ENCODE measurements at places on chromosomes 3 and 15.

DNA sequence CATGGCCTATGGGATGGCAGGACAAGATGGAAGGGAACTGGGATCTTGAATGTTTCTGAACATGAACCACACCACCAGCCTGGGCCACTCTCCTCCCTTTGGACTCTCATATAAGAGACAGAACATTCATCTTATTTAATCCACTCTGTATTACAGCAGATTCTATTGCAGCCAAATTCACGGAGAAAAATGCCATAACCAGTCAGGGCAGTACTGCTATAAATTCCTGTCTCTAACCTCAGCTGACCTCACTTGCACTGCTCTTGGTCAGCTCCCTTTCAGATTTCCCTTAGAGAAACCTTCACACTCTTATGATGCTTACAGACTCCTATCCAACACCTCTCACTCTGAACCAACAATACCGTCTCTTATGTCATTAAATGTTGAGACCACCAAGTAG, 101.4 kb downstream of the RYK start:
- no peak for DNase-seq

DNA sequence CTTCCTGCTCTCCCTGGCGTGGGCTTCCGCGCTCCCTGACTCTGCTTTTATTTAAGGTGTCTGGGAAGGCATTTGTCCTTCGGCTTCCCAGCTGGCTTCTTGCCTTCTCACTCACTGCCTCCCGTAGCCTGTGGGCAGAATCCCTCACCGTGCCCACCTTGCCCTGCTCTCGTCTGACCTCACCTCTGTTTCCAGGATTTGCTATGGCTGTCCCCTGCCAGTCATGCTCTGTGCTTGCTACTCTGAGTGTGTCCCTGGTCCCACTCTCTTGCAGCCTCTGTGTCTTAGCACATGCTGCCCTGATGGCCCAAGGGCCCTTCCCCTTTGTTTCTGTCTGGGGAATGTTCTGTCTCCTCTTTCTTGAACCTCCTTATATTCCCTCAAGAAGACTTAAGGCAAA, 26.2 kb downstream of the LPP start:
- no peak for DNase-seq

DNA sequence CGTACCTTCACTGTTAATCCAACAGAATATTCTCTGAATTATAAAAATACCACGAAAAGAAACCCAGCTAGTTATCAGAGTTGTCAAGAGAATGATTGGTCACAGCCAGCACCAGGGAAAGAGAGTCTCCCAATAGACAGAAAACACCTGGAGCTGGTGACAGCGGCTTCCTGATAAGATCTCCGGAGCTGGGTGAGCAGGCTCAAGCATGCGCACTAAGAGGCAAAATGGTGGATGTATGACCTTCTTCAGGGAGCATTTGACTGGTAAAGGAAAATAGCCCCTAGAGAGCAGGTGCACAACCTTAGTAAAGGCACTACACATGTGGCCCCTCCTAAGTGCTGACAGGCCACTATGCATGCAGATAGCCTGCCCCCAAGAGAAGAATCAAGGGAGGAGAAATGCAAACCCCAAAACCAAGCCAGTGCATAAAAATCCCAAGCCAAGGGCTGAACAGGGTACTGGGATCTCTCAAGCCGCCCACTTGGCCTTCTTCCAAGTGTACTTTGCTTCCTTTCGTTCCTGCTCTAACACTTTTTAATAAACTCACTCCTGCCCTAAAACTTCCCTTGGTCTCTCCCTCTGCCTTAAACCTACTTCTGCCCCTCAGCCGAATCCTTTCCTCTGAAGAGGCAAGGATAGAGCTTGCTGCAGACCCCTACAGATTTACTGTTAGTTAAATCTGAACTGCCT, 93.2 kb downstream of the UACA start:
- DNase-seq: no peak

DNA sequence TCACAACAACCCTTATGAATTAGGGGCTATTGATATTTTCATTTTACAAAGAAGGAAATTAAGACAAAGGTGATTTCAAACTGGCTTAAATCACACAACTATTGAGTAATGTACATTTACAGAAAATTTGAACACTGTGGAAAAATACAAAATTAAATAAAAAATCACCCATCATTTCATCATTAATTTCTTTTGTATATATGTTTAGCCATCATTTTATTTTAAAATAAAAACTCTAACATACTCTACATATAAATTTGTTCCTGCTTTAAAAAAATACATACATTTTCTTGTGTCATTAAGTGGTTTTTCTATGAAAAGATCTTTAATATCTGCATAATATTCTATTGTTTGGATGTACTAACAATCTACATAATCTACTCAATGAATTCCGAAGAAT, 20.2 kb downstream of the CLDN11 start:
- DNase-seq: no peak

- no peak for DNase-seq
Measured at GRCh38 chr3:194686816-194687637, 1.3 kb downstream of the FAM43A start.

GRCh38 chr15:100095541-100096247, 246.1 kb downstream of the ADAMTS17 start:
- no peak for DNase-seq

DNA sequence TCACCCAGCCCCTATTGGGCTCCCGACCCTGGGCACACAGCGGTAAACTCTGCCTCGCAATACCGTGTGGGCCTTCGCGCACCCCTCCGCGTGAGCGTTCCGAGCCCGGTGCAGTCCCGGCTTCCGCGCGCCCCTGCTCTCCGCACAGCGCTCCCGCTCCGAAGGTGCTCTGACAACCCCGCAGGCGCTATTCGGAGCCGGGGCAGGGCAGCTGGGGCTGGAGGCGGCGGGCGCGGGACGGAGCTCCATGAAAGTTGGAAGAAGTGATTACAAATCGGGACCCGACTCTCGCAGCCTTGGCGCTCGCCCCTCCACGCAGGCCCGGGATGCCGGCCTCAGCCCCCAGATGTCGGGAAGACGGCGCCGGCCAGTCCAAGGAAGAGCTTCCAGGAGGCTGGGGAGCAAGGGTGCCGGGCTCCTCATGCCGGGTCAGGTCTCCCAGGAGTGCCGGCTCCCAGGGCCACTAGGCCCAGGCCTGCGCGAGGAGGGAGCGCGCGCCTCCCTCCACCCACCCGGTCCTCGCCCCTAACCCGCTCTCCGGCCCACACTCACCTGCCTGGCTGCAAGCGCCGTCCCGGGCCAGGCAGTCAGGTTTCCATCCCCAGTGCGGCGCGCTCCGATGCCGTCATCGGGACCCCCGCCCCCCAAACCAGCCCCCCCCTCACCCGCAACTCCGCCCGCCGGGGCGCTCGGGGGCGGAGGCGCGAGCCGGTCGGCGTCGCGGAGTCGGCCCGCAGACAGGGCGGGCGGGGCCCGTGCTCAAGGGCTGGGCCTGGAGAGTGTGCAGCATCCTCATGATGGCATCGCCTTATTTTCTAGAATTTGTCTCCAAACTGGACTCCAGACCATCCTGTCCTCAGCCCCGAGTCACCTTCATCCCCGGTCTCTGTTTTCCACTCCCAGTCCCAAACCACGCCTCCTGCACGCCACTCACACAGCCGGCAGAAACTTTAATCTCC, at the start of gene KIF7:
TSS of gene KIF7 (minus strand) at position 621 of the 959 bp plus-strand sequence. CDS start 2,537 bp downstream, outside the sequence.
- peak; percentile 81 for DNase-seq

DNA sequence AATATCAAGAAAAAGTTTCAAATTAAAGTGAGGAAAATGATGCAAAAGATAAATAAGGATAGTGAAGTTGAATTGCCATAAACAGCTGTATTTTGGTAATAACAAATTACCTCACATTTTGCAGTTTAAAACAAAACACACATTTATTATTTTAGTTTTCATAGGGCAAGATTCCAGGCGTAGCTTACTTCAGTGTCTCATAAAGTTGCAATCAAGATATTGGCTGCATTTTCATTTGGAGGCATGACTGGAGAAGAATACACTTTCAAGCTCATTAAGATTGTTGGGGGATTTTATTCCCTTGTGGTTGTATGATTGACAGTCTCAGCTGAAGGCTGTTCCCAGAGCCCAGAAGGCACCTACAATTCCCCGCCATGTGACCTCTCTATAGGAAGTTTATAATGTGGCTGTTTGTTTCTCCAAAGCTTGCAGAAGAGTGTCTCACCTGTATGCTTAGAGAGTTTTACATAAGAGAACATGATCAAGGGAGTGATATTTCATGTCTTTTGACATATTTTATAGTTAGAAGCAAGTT, 151.4 kb downstream of the OTOL1 start:
- no peak for DNase-seq

DNA sequence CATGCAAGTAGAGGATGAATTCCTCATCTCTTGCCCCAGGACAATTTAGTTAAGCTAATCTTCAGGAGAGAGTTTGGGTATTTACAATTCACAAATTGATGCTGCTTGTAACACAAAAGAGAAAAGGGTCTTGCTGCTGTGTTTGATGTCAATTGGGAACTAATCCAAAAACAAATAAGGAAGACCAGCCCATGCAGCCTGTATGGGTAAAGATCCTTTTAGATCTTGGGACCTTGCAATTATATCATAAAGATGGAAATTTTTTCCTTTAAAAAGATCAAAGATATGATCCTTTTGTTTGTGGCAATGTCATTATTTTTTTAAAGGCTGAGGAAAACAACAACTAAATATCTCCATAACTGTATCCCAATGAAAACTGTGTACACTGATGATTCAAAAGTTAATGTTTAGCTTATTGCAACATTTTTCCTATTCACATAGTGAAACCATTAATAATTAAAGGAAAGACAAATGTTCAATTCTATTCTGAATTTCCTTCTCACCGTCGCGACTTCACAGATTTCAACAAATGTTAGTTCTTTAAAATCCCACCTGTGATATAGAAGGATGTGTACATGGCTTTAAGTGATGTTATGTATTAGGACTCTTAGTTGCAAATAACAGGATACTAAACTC, 40.2 kb downstream of the TMEM212 start:
- no peak for DNase-seq

- no peak for DNase-seq
Measured at GRCh38 chr3:171379961-171380483, 80.2 kb downstream of the TNIK start.

GRCh38 chr3:174951498-174952005, 92.4 kb downstream of the NAALADL2 start:
- no peak for DNase-seq

All from HuH-7 (cell line).